CD4-positive, alpha-beta memory T cell (primary cell): ENCODE measurements at places on chromosomes 4 and X. TPM values are rescaled to one million over a fixed set of nuclear protein-coding genes. Genes with fewer than 3 reads are reported as not detected.

DNA sequence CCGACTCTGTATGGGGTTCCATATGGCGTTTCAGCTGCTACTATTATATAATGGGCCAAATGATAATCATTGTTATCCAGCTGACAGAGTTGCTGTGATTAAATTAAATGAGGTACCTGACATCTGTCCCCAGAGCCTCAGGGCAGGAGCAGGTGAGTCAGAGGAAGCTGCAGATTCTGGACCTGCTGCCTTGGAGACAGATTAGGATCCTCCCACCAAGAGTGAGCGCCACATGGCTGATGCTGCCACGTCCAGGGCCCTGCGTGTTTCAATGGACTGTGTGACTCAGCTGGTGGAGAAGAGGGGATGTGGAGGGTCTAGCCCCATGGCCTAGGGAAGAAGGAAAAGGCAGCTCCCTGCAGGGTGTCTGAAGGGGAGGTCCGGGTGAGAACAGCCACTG lies 28.3 kb upstream of the UXT start:
- no peaks in the 10 kb centered on the region for H3K4me1 ChIP-seq
- H3K27ac ChIP-seq: no peak overlapping the region
- no peaks in the 10 kb centered on the region for H3K27me3 ChIP-seq
- no peak for DNase-seq

- no peak overlapping the region for H3K27ac ChIP-seq
- H3K36me3 ChIP-seq: no peaks in the 10 kb centered on the region
- H3K27me3 ChIP-seq: no peaks in the 10 kb centered on the region
- no peaks in the 10 kb centered on the region for H3K4me1 ChIP-seq
- no peak for DNase-seq
Measured at GRCh38 chr4:87580057-87580456, 28.3 kb upstream of the DSPP start.

- H3K27ac ChIP-seq: no peak overlapping the region
- no peaks in the 10 kb centered on the region for H3K4me1 ChIP-seq
- DNase-seq: no peak
- H3K27me3 ChIP-seq: no peaks in the 10 kb centered on the region
- H3K36me3 ChIP-seq: no peaks in the 10 kb centered on the region
- H3K4me3 ChIP-seq: no peak overlapping the region
Measured at GRCh38 chr4:21307709-21308108, 607.5 kb downstream of the PACRGL start.

GRCh38 chrX:114774691-114775090 lies 190.8 kb downstream of the HTR2C start:
- H3K4me3 ChIP-seq: no peak overlapping the region
- H3K36me3 ChIP-seq: no peaks in the 10 kb centered on the region
- DNase-seq: no peak
- H3K27me3 ChIP-seq: no peaks in the 10 kb centered on the region

DNA sequence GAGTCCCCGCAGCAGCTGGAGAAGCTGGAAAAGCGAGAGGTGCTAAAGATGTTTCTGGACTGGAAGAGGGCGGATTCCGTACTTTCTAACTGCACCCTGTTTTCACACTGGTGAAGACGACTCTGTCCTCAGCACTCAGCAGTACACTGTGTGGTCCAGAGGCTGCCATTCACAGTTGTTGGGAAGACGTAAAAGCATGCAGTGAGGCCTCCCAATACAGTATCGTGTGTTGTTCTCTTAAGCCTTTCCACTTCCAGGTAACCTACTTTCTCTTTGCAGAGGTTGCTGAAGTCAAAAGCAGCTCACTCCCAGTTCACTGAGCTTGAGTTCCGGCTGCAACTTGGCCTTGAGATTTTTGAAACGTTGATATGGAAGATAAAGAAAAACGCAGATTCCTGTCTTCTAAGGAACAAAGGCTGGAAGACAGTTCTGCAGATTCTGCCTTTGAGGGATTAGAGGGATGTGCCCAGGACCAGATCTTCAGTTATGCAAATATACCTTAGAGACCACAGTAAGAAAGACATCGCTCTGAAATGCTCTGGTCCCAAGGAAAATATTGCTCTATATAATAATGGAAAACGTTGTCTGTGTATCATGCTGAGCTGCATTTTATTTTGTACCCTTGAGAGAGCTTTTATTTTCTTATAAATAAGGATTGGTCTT lies 540.9 kb downstream of the TRIML1 start:
- DNase-seq: no peak
- no peaks in the 10 kb centered on the region for H3K36me3 ChIP-seq
- H3K4me3 ChIP-seq: no peak overlapping the region
- H3K27me3 ChIP-seq: no peaks in the 10 kb centered on the region

- DNase-seq: no peak
- no peak overlapping the region for H3K4me3 ChIP-seq
- H3K4me1 ChIP-seq: no peaks in the 10 kb centered on the region
- no peaks in the 10 kb centered on the region for H3K27me3 ChIP-seq
- H3K27ac ChIP-seq: no peak overlapping the region
Measured at GRCh38 chr4:73329300-73329699, 70.7 kb upstream of the ANKRD17 start.

DNA sequence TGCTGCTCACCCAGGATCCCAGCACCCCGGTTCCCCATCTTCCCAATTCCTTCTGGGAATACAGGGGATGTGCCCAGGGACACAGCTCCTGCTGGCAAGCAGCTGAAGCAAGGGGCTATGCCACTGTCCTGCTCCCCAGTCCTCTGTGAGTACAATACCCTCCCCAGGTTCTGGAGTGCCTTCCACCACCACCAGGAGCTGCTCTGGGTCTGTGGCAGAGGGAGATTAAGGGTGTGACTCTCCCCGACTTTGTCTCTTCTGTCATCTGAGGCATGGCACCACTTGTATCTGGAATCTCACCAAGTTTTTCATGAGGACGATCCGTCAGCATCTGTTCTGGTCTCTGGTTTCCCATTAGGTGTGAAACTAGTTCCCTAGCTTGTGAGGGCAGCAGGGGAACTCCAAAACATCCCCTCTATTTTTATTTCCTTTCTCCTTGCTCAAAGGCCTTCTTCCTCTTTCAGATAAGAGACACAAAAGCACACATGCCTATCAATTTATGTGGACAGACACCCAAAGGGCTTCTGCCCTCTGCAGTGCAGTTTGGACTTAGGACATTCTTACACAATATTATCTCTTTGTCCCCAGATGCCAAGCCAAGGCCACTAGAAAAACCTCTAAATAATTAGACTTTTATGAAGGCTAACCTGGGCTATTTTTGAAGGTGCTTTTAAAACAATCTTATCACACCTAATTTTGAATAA lies 26.8 kb downstream of the MGST2 start:
- H3K27ac ChIP-seq: no peak overlapping the region
- no peak for DNase-seq
- H3K4me3 ChIP-seq: no peak overlapping the region
- no peaks in the 10 kb centered on the region for H3K36me3 ChIP-seq

- no peaks in the 10 kb centered on the region for H3K36me3 ChIP-seq
- peaks cover 8% of the 10 kb centered on the region for H3K4me1 ChIP-seq
- H3K4me3 ChIP-seq: no peak overlapping the region
- H3K27ac ChIP-seq: no peak overlapping the region
Measured at GRCh38 chrX:72176981-72177380, 4.6 kb upstream of the PIN4 start.

- no peak overlapping the region for H3K4me3 ChIP-seq
- no peak overlapping the region for H3K27ac ChIP-seq
- no peaks in the 10 kb centered on the region for H3K36me3 ChIP-seq
- DNase-seq: no peak
Measured at GRCh38 chr4:65340382-65341109, 329.7 kb downstream of the EPHA5 start.

DNA sequence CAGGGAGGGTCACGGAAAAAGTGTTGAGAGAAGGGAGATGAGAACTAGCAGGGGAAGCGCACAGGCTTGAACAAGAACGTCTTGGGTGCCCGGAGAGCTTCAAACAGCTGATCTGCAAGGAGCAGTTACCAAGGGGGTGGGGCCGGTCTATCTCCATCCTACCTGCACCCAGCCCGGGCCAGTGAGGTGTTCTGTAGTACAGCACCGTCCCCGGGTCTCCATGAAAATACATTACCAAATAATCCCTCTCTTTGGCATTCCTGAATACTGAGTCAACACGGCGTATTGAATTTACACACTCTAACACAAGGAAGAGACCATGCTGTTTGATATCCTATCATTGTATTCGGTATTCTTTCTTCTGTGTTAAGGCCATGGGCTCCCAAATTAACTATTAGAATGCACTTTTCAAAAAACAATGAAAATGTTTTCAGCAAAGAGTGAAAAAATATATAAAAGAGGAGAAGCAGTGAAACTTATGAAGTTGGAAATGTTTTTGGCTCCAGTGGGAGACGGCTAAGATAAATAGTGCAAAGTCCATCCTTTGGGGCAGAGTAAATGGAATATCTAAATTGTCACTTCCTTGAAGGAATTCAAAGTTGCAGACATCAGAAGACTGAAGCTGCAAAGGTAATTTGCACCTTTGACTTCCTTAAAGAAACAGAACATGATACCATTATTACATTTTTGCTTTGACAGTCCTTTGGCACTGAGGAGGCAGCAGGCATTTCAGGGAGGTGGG lies 90.3 kb downstream of the DHRSX start:
- H3K36me3 ChIP-seq: no peaks in the 10 kb centered on the region
- no peak for DNase-seq
- no peak overlapping the region for H3K4me3 ChIP-seq
- no peaks in the 10 kb centered on the region for H3K27me3 ChIP-seq
- no peaks in the 10 kb centered on the region for H3K4me1 ChIP-seq

DNA sequence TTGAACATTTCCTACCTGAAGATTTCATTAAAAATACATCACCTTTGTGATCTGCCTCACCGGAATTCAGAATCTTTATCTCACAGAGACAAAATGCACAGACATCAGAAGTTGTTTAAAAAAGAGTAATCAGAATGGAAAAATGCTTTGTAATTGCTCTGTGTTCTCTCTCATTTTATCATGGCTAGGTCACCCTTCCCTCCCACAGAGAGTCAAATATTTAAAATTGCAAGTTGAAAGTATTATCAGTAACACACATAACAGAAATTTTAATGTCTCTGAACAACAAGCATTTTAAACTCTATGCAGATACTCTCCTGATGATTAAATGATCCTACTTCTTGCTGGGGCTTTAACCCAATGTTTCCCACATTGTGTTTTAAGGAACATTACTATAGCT lies 362.0 kb downstream of the CBLL2 start:
- no peaks in the 10 kb centered on the region for H3K27me3 ChIP-seq
- no peak overlapping the region for H3K27ac ChIP-seq
- H3K4me1 ChIP-seq: no peaks in the 10 kb centered on the region
- no peak overlapping the region for H3K4me3 ChIP-seq
- DNase-seq: no peak

DNA sequence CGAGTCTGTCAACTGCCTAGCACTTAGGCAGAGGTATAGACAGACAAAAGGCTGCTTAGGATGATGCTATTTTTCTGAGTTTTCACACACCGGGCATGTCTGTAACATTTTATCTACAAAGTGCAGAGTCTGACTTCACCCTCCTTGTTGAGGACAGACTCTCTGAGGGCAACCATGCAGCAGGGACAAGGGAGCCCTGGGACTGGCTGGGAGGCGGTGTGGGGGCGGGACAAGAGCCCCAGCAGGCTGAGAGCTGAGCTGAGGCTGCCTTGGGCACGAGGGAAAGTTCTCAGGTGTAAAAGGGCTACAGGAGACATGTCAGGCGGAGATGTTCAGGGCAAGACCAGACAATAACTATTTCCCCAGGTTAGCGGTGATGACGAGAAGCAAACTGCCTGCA lies 81.6 kb downstream of the GATB start:
- no peaks in the 10 kb centered on the region for H3K27me3 ChIP-seq
- no peak overlapping the region for H3K27ac ChIP-seq
- H3K4me3 ChIP-seq: no peak overlapping the region
- H3K4me1 ChIP-seq: no peaks in the 10 kb centered on the region

DNA sequence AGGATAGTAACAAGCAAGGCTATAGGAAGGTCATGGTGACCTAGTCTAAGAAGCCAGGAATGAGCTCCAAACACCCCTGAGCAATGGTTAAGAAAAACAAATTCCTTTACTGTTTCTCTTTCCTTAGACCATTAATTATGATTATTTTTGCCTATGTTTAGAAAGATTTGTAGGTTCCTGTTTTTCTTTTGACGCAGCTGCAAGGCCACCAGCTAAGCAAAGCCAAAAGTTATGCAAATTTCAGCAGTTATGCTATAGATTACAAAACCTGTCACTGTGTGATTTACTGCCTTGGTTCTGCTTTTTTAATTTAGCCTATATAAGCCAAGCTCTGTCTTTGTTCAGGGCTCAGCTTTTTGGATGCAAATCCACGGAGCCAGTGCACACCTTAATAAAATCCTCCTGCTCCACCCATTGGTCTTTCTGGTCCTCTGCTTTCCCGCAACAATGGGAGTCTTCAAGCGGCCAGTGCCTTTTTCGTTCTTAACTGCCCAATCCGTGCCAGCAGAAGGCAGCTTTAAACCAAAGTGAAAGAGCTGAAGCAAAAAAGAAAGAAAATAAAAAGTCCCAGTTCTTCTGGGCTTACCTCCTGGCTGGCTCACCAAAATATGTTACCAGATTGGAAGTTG lies 1.4 kb upstream of the CEP135 start:
- no peaks in the 10 kb centered on the region for H3K36me3 ChIP-seq
- H3K27ac ChIP-seq: peak overlapping the region; percentile 71
- H3K27me3 ChIP-seq: no peaks in the 10 kb centered on the region
- peak overlapping the region; percentile 65 for H3K4me3 ChIP-seq
- DNase-seq: no peak

DNA sequence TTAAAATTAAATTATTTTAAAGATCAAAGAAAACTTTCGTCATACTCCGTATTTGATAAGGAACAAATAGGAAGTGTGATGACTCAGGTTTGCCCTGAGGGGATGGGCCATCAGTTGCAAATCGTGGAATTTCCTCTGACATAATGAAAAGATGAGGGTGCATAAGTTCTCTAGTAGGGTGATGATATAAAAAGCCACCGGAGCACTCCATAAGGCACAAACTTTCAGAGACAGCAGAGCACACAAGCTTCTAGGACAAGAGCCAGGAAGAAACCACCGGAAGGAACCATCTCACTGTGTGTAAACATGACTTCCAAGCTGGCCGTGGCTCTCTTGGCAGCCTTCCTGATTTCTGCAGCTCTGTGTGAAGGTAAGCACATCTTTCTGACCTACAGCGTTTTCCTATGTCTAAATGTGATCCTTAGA lies at the start of gene CXCL8:
CXCL8 (plus strand) TSS at position 217 of the 426 bp plus-strand sequence; CDS start at position 307, 90 bp downstream.
- no peak for DNase-seq
- no peaks in the 10 kb centered on the region for H3K27me3 ChIP-seq
- no peak within 1 kb of the TSS for H3K4me3 ChIP-seq
- no peak within 1 kb of the TSS for H3K27ac ChIP-seq
- H3K36me3 ChIP-seq: no peaks in the 10 kb centered on the region

- H3K4me3 ChIP-seq: no peak overlapping the region
- H3K27me3 ChIP-seq: no peaks in the 10 kb centered on the region
- H3K36me3 ChIP-seq: no peaks in the 10 kb centered on the region
- no peak for DNase-seq
- H3K4me1 ChIP-seq: no peaks in the 10 kb centered on the region
- no peak overlapping the region for H3K27ac ChIP-seq
Measured at GRCh38 chr4:162341533-162341932, 177.7 kb upstream of the FSTL5 start.

The MTMR8 gene
- polyA plus RNA-seq: 7.2 TPM

The TEC gene
- 0.87 TPM for polyA plus RNA-seq

The PAPSS1 gene
- 38.6 TPM for polyA plus RNA-seq

The SLC25A4 gene
- 7.8 TPM for polyA plus RNA-seq

The MAD2L1 gene
- polyA plus RNA-seq: 14.0 TPM

The ENPEP gene
- not detected for polyA plus RNA-seq

The PCYT1B gene
- not detected for polyA plus RNA-seq

The APOO gene
- polyA plus RNA-seq: 18.4 TPM

The SUPT20HL2 gene
- not detected for polyA plus RNA-seq

The NUP62CL gene
- 1.2 TPM for polyA plus RNA-seq
